ENCODE measurements at places on chromosomes 6 and 20. TPM values are rescaled to one million over a fixed set of nuclear protein-coding genes. Genes with fewer than 3 reads are reported as not detected.

DNA sequence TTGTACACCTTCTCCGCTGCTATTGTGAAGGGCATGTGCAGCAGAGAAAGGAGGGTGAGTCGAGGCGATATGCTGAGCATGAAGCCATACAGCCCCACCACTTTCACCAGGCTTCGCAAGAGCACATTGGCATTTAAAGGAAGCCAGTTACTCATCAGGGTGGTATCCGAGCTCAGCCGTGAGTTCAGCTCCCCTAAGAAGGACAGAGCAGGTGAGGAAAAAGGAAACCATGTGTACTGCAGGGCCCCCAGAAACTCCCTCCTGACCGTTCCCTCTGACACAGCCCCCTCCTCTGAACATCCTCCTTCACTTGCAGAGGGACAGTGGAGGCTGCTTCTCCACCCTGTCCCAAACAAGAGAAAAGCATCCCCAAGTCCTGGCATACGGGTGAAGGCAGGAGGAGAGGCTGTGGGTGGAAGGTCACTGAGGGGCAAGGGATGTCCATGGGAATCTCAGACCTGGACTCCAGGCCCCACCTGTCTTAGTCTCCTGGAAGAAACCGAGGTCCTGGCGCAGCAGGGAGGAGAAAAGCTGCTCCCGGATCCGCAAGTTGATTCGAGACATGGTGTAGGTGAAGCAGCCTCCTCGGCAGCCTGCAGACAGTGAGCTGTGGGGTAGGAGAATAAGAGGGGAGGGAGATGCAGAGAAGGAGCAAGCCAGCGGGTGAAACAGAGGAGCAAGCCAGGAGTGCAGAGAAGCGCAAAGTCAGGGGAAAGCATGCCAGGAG lies 3.2 kb downstream of the TAP2 start:
- DNase-seq = no peak

GRCh38 chr6:5513408-5513807 lies 252.1 kb downstream of the FARS2 start:
- DNase-seq = no peak

- no peak for DNase-seq
Observed at GRCh38 chr20:45611054-45611453, 18.5 kb upstream of the WFDC10A start.

DNA sequence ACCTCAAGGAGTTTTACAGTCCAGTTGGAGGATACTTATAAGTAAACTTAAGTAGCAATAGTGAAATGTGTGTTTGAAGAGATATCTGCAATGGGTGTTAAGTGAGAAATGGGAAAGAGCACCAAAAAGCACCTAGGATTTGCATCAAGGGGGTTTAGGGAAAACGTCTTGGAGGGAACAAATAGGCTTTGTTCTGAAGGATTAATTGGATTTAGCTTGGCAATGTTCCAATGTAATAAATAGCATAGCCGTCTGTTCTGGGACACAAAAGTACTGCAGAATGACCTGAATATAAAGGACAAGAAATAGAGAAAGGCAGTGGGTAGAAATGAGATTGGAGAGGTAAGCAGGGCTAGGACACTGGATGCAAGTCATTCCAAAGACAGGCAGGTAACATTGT lies 2.8 kb upstream of the MYO6 start:
- no peak for DNase-seq

- DNase-seq = no peak
Observed at GRCh38 chr20:3744037-3744436, 11.6 kb downstream of the HSPA12B start.

DNA sequence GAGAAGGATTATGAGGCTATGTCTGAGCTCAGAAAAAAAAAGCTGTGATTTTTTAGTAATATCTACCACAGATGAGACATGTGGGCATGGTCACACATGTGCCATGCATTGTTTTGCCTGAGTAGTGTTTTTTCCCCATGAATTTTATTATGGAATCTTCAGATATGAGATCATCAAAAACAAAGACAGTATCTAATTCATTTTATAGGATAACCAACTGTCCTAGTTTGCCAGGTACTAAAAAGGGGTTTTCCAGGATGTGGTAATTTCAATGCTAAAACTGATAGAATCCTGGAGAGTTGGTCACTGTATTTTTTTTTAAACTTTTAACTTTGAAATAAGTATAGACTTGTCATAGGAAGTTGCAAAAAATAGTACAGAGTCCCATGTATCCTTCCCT lies 127.4 kb upstream of the MAP3K7 start:
- no peak for DNase-seq

The CD83 gene
- 1.7 TPM for total RNA-seq

The TAF4 gene
- 4.0 TPM for total RNA-seq

- no peak for DNase-seq
Observed at GRCh38 chr6:125165256-125165655, 11.7 kb downstream of the TPD52L1 start.

DNA sequence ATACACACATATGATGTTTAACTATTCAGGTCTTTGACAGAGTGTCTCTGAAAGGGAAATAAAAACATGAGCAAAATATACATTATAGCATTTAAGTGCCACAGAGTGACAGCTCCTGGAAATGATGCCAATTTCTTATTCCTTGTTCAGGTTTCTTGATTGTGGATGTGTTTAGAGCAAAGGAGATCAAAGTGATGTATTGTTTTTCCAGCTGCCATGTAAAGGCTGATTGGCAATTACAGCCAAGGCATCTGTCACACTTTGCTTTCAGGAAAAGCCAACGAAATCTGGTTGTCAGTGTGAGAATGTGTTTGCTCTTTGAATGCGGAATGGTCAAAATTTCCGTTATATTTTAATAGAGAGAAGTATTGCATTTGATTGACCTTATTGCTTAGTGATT lies 347.8 kb upstream of the FLRT3 start:
- DNase-seq = no peak

The ITPR3 gene
- 38.9 TPM for total RNA-seq

The PRL gene
- not detected for total RNA-seq

- no peak for DNase-seq
Observed at GRCh38 chr6:93323630-93324029, 95.7 kb downstream of the EPHA7 start.

The SIRPB1 gene
- 0.20 TPM for total RNA-seq

- no peak for DNase-seq
Observed at GRCh38 chr6:157432892-157433265, 51.9 kb downstream of the ZDHHC14 start.

GRCh38 chr6:11036351-11036740 lies 7.8 kb downstream of the ELOVL2 start:
- DNase-seq = no peak

DNA sequence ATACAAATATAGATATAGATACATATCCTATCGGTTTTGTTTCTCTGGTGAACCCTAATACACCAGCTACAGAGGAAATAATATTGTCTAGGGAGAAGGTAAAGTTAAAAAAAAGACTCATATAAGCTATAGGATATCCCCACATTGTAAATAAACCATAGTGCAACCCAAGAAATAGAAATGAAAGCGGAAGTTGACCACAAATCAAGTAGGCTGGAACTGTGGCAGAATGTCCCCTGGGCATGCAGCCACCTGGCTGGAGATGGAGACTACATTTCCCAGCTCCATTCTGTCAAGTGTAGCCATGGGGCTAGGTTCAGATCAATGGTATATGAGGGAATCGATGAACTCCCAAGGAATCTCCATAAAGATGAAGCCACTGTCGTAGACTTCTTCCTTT lies 70.1 kb upstream of the RPS6KA2 start:
- DNase-seq = no peak

GRCh38 chr20:4898282-4899244 lies 102.7 kb downstream of the SLC23A2 start:
- DNase-seq = no peak

DNA sequence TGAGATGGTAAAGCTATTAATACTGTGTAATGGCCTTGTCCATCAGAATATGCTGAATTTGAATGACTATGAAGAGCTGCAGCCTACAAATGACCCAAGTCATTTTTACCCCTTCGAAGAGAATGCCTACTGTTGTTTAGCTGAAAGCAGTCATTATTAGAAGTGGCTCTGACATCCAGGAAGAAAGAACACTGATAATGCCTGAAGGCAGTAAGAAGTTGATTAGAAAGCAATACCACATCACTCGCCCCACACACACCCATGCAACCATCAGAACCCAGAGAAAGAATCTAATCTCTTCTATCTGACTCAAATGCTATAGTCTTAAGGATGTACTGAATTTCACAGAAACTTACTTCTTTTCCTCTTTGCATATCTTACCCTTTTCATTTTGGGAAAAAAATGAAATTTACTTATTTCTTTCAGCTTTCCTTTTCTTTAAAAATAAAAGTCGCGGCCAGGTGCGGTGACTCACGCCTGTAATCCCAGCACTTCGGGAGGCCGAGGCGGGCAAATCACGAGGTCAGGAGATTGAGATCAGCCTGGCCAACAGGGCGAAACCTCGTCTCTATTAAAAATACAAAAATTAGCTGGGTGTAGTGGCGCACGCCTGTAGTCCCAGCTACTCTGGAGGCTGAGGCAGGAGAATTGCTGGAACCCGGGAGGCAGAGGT lies 61.0 kb downstream of the ARHGAP18 start:
- no peak for DNase-seq

DNA sequence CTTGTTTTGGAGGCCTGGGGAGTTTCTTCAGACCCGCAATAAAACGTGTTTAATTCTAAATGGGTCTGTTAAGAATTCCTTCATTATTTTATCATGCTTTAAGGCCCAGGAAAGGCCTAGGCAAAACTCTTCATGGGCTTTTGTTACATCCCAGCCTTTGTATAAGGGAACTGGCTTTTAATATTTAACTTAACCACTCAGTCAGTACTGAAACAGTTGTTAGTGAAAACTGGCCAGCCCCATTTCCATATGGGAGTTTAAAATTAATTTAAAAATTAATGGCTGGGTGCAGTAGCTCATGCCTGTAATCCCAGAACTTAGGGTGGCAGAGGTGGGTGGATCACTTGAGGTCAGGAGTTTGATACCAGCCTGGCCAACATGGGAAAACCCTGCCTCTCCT lies 213.2 kb upstream of the FKBP1C start:
- no peak for DNase-seq
